ENCODE measurements at places on chromosomes 5 and 9.
A peak's percentile ranks its signal among the peaks of the same experiment; 100 is the strongest.

- DNase-seq = peak; percentile 40
Measured at GRCh38 chr9:33924978-33925797, 108.2 kb downstream of the UBE2R2 start.

DNA sequence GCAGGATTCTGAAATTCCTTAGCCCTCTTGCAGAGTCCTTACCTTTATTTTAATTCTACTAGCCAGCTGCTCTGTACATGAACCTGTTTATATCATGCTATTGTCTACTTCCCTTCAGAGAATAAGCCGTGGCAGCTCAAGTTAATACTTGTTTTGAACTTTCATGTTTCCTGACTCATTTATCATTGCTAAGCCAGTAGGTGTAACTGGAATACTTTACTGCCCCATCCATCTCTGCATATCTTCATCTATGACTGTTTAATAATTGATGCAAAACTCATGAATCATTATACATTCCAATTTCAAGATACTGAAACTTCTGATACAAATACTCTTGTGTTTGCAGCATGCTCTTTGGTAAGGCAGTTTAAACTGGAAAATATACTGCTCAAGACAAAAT, 174.7 kb downstream of the PPP2R2B start:
- DNase-seq = no peak

DNA sequence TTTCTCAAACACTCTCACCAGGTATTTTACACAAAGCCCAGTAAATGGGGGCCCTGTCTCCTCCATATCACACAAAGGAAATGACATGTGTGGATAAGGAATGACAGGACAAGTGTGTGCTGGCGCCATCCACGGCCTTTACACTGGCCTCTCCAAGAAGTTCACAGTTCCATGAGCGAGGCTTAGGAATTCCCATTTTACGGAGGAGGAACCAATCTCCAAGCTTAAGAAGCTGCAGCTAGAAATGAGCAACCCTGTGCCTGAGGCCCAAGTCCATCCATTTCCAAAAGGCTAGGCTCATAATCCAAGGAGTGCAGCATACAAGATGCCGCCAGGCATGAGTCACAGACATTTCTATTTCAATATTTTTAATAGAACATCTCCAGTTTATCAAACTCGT, 203.4 kb downstream of the AUH start:
- no peak for DNase-seq

DNA sequence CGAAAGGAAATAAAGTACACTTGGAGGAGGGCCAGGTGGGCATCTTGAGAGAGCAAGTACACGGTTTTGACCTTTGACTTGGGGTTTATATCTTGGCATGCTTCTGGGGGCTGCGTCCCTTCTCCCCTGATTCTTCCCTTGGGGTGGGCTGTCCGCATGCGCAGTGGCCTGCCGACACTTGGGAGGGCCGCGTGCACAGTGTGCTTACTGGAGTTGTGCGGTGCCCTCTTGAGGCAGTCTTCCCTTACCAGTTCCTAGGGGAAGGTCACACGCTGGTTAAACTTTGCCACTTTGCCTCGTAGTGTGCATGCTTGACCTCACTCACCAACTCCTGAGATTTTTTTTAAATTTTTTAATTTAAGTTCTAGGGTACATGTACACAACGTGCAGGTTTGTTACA, 4.3 kb upstream of the CLPTM1L start:
- DNase-seq = no peak

DNA sequence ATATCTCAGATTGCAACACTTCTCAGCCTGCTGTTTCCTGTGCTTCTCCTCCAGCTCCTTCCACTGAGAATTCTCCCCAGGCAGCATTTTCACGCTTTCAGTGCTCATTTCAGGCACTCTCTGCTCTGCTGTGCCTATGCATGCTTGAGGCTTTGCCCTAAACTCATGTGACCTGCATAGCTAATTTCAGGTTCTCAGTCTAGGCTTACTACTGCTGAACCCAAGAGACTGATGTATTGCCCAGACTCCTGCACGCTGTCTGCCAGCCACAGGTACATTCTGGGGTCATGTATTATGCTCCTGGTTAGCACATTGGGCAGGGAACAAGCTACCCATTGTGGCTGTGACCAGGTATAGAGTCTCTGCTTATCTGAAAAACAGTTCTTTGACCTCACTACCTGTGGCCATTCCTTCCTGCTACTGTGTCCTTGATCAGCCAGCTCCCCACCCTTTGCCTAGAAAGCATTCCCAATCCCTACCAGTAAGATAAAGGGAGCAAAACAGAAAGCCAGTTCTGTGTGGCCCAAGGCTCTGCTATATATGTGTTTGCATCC, 34.7 kb downstream of the PIP5K1B start:
- no peak for DNase-seq

All from foreskin melanocyte (primary cell).